ACHN (cell line): ENCODE measurements at places on chromosomes 4 and X.

DNA sequence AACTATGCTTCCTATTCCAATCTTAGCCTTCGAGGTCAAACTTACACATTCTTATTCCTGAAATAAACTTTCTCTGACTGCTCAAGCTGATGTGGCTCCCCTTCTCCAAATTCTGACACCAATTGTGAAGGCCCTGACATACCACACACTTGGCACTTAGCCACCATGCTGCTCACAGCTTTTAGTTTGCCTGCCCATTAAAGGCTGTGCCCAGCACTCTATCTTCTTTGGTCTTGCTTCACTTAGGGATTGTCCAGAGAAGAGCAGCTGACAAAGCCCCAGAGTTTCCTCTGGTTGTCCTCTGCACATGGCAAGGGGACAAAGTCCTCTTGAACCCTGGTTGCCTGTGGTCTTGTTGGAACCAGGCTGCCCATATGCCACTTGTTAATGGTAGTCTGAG lies 126.1 kb downstream of the ARHGEF9 start:
- DNase-seq = no peak

- no peak for DNase-seq
Measured at GRCh38 chr4:24975510-24975909, 55.2 kb downstream of the LGI2 start.

DNA sequence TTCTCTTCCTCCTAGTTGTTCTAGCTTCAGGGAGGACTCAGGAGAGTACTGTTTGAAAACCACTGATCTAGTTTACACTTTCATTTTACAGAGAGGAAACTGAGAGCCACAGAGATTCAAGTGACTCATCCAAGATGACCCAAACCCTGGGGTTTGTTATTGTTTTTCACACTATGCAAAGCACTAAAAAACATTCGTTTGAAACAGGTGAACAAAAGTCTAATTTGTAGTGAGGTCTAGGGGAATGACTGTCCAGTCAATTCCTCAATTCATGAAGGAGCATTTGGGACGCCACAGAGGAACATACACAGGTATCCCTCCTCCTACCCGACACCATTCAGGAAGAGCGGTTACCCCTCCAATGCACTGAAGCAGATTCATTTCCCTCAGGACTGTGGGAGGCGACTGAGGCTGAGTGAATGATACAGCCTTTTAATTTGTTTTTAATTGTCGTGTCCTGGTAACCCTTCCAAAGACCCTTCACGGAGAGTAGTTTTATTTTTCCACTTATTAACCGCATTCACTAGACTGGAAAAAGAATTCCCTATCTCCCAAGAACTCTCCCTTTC lies 30.3 kb downstream of the TLR10 start:
- peak; percentile 42 for DNase-seq

DNA sequence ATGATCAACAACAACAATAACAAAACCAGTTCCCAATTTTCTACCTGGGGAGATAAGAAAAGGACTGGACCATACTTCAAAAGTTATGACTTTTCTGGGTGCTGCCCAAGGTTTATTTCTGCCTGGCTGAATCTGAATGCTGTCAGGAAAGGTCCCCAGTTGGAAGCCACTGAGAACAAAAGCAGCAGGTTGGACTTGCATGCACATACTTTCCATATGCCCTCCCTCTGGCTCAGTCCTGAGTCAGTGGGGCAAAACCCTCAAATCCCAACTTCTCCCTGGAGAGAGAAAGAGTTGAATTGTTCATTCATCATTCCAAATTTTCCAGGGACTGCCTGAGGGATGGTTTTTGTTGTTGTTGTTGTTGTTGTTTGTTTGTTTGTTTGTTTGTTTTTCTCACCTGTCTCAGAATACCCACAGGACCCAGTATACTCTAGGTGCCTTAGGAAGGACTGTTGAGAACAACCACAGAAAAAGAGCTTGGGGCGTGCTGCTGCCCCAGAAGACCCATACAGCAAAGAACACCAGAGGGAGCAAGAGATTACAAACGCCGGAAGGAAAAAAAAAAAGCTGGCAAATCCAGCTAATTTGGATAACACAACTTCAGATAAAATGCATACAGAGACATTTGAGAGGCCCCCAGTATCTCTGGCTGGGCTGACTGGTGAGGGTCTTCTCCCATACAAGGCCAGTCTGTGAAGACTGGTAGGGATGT lies 138.9 kb upstream of the INPP4B start:
- DNase-seq = peak; percentile 14
